ENCODE measurements at places on chromosomes 12 and 14. TPM values are rescaled to one million over a fixed set of nuclear protein-coding genes. Genes with fewer than 3 reads are reported as not detected.

The ZFHX2 gene
- polyA plus RNA-seq: 0.04 TPM

The CCDC38 gene
- polyA plus RNA-seq: not detected

The CIDEB gene
- 9.5 TPM for polyA plus RNA-seq

The GPRC5D gene
- not detected for polyA plus RNA-seq

GRCh38 chr12:57260366-57260765, 9.4 kb upstream of the STAC3 start:
- peaks cover 21% of the 10 kb centered on the region for H3K36me3 ChIP-seq
- no peak overlapping the region for H3K27ac ChIP-seq
- no peak overlapping the region for H3K4me3 ChIP-seq
- no peak for DNase-seq
- peaks cover 4% of the 10 kb centered on the region for H3K4me1 ChIP-seq

GRCh38 chr12:86249851-86250250, 6.3 kb downstream of the MGAT4C start:
- no peaks in the 10 kb centered on the region for H3K27me3 ChIP-seq
- DNase-seq: no peak
- H3K4me3 ChIP-seq: no peak overlapping the region
- H3K36me3 ChIP-seq: no peaks in the 10 kb centered on the region
- H3K4me1 ChIP-seq: no peaks in the 10 kb centered on the region

- H3K27me3 ChIP-seq: no peaks in the 10 kb centered on the region
- DNase-seq: no peak
Observed at GRCh38 chr12:130461447-130461815, 123.7 kb downstream of the PIWIL1 start.

- H3K27ac ChIP-seq: peak overlapping the region; percentile 94
- H3K4me1 ChIP-seq: peaks cover 13% of the 10 kb centered on the region
- peak overlapping the region; percentile 95 for H3K4me3 ChIP-seq
- H3K36me3 ChIP-seq: no peaks in the 10 kb centered on the region
- no peak for DNase-seq
Observed at GRCh38 chr12:12563290-12563928, 746 bp upstream of the DUSP16 start.

GRCh38 chr12:58489394-58489793, 430.9 kb downstream of the LRIG3 start:
- DNase-seq: no peak
- H3K36me3 ChIP-seq: no peaks in the 10 kb centered on the region
- no peaks in the 10 kb centered on the region for H3K27me3 ChIP-seq
- H3K27ac ChIP-seq: no peak overlapping the region

DNA sequence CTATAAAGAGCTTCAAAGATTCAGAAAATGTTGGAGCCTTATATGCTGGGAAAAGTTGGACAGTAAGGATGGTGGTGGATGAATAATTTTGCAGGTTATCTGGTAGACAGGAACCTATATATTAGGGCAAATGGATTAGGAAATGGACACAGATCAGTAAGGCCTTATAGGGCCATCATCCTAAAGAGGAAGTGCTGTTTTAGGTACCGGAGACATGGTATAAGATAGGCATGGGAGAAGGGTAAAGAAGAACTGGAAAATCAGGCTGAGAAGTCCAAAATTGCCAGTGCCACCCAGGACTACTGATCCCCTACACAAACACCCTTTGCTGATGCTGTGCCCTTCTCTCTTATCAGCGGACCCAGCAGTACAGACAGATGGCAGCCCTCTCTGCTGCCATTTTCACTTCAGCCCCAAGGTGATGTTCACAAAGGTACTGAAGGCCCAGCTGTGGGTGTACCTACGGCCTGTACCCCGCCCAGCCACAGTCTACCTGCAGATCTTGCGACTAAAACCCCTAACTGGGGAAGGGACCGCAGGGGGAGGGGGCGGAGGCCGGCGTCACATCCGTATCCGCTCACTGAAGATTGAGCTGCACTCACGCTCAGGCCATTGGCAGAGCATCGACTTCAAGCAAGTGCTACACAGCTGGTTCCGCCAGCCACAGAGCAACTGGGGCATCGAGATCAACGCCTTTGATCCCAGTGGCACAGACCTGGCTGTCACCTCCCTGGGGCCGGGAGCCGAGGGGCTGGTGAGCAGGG, 5.5 kb downstream of the GDF11 start:
- no peak overlapping the region for H3K4me3 ChIP-seq
- H3K4me1 ChIP-seq: peaks cover 33% of the 10 kb centered on the region
- H3K36me3 ChIP-seq: peaks cover 12% of the 10 kb centered on the region

DNA sequence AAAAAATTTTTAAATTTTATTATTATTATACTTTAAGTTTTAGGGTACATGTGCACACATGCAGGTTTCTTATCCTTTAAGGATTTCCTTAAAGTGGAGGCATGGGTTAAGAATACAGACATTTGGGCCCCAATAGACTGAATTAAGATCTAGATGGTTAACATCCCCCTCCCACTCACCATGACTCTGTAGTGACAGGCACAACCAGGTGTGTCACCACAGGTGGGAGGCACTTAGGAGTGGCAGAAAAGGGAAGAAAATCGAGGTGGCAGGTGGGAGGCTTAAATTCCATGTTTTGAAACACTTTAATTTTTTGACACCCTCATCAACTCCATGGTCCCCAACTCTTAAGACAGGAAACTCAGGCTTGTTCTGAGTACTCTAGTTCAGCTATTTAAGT, 37.6 kb upstream of the GRIP1 start:
- no peaks in the 10 kb centered on the region for H3K27me3 ChIP-seq
- no peak for DNase-seq
- peaks cover 12% of the 10 kb centered on the region for H3K4me1 ChIP-seq
- peaks cover 8% of the 10 kb centered on the region for H3K36me3 ChIP-seq
- no peak overlapping the region for H3K27ac ChIP-seq

- no peaks in the 10 kb centered on the region for H3K27me3 ChIP-seq
- H3K4me3 ChIP-seq: no peak overlapping the region
- no peaks in the 10 kb centered on the region for H3K36me3 ChIP-seq
- H3K4me1 ChIP-seq: no peaks in the 10 kb centered on the region
- H3K27ac ChIP-seq: no peak overlapping the region
Observed at GRCh38 chr12:27385766-27386564, 53.3 kb downstream of the BMAL2 start.

DNA sequence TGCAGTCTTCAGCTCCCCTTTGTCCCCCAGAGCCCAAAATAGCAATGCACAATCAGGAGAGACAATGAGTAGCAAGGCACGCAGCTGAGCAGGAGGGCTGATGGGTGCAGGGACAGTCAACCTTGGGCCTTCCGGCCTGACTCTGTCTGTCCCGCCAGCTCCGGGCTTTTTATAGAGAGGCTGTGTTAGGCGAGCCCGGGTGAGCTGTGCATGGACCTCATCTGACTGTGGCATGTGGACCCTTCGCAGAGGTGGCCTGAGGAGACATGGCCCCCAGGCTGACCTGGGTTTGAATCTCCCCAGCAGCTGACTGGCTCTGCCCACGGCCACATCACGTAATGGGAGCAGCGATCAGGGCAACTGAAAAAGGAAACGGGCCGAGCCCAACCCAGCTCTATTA, 177.9 kb downstream of the TSPAN9 start:
- no peaks in the 10 kb centered on the region for H3K36me3 ChIP-seq
- H3K4me3 ChIP-seq: no peak overlapping the region
- DNase-seq: no peak
- H3K4me1 ChIP-seq: no peaks in the 10 kb centered on the region
- H3K27me3 ChIP-seq: no peaks in the 10 kb centered on the region

Measured in naive B cell (primary cell).